ENCODE measurements at places on chromosomes 1 and 21. TPM values are rescaled to one million over a fixed set of nuclear protein-coding genes. Genes with fewer than 3 reads are reported as not detected.
A peak's percentile ranks its signal among the peaks of the same experiment; 100 is the strongest.

ATP1A4 gene
- 0.55 TPM for total RNA-seq

DDOST gene
- 300 TPM for total RNA-seq

CHI3L1 gene
- 0.27 TPM for total RNA-seq

BRDT gene
- 0.13 TPM for total RNA-seq

HPDL gene
- total RNA-seq, result 24.9 TPM

LRRC71 gene
- 0.30 TPM for total RNA-seq

PM20D1 gene
- total RNA-seq, result 0.23 TPM

ACTL8 gene
- 0.80 TPM for total RNA-seq

GORAB gene
- 8.8 TPM for total RNA-seq

FMO2 gene
- not detected for total RNA-seq

DNA sequence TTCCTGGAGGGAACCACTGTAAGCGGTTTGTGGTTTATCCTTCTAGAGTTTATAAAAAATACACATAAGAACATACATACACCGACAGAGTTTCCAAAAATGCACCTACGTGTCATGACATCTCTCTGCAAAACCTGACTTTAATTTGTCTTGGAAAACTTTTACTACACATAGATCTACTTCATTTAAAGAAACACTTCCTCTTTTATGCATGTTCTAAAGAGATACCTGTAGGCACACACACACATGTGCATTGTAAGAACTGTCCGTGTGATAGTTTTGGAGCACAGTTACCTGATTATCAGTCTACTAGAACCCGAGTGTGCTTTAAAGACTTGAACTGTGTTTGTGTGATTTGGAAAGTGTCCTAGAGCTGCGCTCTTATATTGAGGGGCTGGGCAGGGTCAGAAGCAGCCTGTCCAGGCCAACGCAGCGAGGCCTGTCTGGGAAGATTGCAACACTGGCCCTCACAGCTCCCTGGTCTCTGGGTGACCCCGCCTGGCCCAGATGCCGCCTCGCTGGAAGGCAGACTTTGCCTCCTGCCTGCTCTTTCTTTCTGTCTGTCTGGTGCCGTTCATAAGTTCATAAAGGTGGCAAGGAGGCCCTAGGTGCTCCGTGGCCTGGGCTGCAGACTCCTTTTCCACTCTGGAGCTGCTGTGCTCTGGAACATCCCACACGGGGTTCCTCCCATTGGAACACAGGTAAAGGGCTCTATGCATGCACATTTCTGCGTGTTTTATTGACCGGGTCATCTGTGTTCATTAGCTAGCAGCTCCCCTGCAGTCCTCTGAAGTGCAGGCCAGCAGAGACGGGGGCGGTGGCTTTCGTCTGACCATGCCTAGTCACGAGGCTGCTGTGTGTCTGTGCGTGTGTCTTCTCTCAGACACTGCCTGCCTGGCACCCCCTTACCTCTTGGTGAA is 46.3 kb downstream of the AGPAT3 start:
- no peak for DNase-seq

DNA sequence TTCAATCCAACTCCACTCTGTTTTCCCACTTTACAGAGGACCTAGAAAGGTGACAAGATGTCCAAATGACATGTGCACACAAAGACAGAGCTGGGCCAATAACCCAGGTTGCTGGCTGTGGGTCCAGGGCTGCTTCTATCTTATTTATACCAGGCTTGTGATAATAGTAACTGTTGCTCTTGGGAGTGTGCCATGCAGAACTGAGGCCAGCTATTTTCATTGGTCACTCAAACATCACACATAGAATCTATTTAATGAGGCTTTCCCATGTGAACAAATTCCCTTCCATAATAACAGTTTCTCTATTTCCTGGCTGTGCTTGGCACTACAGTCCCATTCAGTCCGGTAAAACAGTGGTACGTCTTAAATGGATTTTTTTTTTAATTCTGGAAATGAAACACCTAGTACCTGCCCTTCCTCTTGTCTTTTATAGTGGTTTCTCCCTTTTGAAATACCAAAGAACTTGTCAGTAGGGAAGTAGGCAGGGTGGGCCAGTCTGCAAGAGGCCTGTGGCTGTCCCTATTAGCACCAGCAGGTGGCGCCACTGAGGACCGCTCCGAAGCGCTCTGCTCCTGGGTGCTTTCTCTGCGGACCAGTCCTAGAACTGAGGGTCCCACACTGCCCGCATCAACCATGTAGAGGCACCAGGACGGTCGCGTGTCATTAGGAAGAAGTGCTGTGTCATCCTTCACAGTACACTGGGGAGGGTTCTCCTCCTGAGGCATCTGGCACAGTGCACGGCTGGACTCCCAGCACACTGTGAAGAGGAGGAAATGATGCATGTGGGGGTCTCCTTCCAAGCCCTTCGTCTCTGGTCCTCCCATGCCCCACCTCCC is 52.1 kb downstream of the GPR161 start:
- peak; percentile 85 for DNase-seq

DNA sequence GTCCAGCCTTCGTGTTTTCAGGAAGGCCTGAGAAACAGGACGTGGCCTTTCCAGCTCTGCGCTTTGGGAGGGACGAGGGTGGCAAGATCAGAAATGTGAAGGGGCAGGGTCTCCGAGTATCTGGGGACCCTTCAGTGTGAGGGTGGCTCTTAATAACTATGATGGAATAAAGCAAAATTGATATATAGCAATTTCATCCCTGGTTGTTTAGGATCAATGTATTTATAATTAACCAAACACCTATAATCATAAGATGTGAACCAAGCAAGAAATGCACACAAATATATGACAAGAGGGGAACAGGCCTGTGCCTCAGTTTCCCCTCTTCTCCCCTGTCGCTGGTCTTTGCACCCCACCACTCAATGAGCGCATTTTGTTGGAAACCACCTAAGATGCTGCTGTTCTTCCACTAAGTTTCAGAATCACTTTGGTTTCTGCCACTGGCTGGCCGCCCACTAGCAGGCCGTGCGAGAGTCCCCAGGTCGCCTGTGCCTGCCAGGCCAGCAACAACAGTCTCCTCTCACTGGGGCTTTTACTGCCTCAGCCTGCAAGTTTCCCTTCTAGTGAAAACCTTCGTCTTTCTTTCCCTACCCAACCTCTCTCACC is 36.6 kb downstream of the UBASH3A start:
- no peak for DNase-seq

DNA sequence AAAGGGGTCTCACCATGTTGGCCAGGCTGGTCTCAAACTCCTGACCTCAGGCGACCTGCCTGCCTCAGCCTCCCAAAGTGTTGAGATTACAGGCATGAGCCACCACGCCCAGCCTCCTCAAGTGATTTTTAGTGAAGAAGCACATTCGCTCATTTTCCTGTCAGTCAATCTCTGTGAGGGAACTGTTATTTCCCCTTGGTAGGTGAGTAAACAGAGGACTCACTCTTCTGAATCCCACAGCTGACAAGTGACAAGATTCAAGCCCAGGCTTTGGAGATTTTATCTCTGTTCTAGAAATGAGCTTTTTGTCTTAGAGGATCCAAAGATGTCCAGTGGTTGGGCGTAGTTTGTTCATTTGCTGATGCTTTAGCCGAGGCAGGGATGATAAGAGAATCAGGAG is 43.9 kb upstream of the TACSTD2 start:
- DNase-seq, result no peak

- no peak for DNase-seq
Observed at GRCh38 chr1:42358791-42359190, 21.8 kb upstream of the RIMKLA start.

DNA sequence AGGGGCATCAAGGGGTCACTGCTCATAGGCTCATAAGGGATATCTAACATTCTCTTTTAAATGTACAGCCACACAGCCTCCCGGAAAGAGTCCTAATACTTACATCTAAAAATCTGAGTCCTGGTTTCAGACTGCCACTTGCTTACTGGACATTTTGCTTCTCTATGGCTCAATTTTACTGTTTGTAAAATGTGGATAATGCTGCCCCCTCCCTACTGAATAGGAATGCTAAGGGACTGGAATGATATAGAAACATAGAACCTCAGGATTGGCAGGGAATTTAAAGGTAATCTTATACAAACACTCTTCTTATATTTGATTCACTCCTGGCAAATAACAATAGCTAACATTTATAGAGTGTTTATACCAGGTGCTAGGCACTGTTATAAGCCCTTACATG is 910 bp upstream of the TNR start:
- no peak for DNase-seq

DNA sequence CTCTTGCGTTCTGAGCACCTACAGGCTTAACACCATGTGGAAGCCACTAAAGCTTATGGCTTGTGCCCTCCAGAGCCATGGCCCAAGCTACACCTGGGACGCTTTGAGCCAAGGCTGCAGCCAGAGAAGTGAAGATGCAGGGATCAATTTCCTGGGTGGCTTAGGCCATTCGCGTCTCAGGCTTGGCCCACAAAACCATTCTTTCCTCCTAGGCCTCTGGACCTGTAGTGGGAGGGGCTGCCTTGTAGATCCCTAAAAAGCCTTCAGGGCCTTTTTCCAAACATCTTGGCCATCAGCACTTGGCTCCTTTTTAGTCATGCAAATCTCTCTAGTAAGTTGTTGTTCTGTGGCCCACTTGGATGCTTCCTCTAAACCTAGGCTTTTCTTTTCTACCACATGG is 401.7 kb upstream of the RUNX1 start:
- no peak for DNase-seq

DNA sequence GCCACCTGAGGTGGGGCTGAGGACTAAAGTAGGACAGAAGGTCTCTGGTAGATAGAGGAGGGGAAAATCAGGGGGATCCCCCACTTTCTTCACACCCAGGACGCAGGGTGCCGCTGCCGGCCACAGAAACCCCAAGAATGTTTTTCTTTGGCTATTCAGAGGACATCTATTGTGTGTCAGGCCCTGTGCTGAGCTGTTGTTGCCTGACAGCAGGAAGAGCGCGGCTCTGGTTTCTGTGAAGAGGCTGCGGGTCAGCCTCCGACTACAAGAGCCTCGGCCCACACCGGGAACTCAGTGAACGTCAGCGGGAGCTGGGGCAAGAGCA is 407 bp upstream of the PIGV start:
- no peak for DNase-seq

DNA sequence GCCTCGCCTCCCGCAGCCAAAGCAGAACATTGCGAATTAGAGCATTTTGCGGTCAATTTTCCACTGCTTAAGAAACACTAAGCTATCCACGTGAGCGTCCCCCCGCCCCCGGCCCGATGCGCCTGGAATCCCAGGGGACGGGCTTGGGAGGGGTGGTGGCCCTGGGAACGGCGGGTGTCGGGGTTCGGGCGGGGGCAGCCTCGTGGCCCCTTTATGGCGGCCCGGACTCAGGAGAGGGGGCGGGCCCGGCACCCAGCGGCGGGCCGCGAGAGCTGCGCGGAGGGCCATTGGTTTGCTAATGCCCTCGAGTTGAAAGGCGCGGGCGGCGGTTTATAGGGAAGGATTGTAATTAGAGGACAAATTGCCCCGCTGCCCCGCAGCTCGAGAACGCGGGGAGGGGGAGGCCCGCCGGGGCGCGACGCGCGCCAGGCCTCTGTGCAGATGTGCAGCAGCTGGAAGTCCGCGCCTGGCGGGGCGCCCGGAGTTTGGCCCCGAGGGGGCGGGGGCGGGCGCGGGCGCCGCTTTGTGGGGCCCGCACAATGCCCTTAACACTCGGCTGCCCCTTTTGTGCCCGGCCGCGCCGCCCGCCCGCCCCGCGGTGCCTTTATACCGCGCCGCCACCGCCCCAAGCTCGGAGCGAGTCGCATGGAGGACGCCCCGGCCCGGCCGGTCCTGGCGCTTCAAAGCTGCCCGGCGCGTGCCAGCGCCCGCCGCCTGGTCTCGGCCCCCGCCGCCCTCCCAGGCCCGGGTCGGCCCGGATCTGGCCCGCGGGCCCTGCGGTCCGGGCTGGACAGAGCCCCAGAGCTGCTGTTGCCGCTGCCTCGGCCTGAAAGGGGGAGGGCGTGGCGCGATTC is 1.9 kb upstream of the HES3 start:
- DNase-seq, result peak; percentile 82

GRCh38 chr21:16264319-16264718 is 534.5 kb downstream of the USP25 start:
- no peak for DNase-seq

- no peak for DNase-seq
Observed at GRCh38 chr1:219492717-219493116, 120.2 kb downstream of the ZC3H11B start.

DNA sequence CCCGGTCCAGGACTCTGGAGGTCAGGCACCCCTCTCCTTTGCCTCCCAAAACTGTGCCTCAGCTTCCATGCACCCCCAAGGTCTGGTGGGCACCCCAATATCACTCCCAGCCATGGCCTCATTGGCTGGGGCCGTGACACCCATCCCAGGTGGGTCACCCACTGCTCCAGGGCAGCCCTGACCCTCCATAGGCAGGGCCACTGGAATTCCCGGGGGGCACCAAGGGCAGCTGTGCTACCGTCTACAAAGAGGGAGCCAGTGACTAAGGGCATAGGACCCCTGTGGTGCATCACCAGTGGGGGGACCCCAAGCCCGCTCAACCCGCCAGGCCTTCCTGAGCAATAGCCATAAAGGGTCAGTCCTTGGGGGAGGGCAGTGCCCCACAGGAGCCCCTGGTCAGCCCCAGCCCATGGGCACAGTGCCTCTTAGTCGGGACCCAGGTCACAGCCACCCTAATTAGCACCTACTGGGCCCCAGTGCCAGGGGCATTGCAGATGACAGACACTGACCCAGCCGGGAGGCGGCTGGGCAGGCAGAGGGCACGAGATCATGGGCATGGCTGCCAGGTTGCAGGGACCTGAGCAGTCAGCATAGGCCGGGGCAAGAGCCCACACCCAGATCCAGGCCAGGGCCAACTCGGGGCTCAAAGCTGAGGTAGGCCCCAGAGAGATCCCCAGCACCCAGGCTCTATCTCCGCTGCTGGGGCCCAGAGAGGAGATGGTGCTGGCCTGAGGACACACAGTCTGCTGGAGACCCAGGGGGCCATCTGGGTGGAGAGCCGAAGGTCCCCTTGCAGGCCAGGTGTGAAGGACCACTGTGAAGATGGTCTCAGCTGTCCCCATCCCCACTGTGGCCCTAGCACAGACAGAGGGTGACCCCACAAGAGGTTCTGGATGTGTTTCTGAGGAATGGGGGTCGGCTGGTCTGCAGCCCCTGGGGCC is 19.0 kb upstream of the ARF1 start:
- no peak for DNase-seq

DNA sequence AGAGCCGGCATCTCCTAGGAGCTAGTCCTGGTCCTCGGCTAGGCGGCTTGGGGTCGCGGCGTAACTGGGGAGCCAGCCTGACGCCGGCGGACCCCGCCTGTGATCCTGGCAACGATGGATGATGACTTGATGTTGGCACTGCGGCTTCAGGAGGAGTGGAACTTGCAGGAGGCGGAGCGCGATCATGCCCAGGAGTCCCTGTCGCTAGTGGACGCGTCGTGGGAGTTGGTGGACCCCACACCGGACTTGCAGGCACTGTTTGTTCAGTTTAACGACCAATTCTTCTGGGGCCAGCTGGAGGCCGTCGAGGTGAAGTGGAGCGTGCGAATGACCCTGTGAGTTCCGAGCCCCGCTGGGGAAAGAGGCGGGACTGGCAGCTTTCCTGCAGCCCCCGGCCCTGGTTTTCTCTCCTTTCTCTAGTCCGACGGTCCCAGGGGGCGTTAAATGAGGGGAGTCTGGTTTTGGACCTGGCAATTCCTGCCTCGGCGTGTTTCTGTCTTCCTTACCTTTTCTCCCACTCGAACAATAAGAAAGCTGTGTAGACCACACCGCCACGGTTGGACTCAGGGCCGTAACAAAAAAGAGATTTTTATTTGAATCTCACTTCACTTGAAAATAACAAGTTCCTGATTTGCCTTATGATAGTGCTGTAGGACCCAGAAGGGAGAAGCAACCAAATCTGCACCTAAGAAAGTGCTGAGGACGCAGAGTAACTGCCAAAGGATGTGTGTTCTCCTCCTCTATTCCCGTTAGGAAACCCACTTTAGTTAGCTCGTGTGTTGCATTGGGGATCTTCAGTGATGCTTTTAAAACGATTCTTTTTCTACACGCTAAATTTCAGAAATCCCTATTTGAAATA is at the start of gene SPRTN:
Gene SPRTN, plus strand, starts transcription at position 24 of the 859 bp plus-strand sequence. Its CDS starts 91 bp downstream, at position 115.
- peak; percentile 29 for DNase-seq

- DNase-seq, result peak; percentile 24
Observed at GRCh38 chr1:112325504-112325903, 70.5 kb upstream of the CTTNBP2NL start.
